ENCODE measurements at places on chromosomes 12 and 14.

GRCh38 chr14:75125617-75126016 lies 1.2 kb downstream of the NEK9 start:
- DNase-seq = peak; percentile 74

- peak; percentile 71 for DNase-seq
Measured at GRCh38 chr14:23727566-23728335, 91.6 kb downstream of the DHRS2 start.

- no peak for DNase-seq
Measured at GRCh38 chr14:105455766-105456660, 18.6 kb upstream of the CRIP2 start.

DNA sequence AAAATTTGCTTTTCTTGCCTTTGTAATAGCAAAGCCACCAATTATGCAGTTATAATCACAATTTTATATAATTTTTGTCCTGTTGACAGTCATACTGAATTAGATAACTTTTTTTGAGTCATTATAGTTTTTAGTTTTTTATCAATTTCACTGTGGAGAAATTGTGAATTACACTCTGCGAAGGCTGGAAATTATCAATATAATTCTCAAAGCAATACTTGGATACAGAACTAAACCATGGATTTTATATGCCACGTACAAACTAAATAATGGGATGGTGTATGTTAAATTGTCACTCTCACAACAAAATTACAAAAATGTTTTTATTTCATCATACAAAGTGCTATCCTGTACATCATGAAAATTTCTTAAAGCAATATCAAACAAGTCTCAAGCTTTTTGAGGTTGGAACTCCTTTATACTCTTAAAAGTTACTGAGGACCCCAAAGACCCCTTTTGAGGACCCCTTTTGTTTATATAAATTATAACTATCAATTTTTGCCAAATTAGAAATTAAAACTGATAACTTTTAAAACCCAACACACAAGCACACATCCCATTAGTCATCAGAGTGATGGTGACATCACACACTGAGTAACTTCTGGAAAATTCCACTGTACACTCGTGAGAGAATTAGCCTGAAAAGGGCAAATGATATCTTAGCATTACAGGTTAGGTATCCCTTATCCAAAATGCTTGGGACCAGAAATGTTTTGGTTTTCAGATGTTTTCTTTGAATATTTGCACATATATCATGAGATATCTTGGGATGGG lies 19.8 kb upstream of the AQP2 start:
- peak; percentile 77 for DNase-seq

- peak; percentile 73 for DNase-seq
Measured at GRCh38 chr12:26701604-26702215, 131.3 kb downstream of the ITPR2 start.

DNA sequence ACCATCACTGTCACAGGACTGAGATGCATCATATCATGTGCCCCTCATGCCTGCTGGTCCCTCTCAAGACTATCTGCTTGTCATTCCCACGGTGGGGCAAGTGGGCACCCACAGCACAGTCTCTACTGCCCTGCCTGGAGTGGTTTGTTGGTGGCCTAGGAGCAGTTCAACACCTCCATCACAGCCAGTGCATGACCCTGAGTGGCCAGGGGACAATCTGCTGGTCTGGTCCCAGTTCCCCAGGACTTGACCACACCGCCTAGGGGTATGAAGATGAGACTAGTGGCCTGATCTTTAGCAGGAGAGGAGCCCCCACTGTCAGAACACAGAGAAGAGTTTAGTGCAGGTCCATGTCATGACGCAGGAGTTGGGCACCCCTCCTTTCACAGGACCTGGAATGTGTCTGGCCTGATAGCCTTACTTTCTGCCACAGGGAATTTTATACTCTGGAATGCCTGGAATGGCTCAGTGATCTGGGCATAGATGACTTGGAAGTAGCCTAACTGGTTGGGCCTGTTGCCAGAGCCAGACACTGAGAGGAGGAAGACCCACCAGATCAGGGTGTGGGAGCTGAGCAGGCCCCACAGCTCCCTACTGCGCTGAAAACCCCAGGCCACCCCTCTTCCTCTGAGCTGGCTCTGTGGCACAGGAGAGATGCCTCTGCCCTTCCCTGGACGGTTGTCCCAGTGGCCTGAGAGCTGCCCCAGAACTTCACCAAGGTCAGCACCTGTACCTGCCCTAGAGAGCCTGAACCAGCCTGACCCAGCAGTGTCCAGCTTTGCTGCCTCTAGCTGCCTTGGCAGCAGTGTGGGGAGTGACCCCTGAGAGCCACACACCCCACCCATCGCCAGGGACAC lies 83.3 kb downstream of the PUS7L start:
- no peak for DNase-seq

- peak; percentile 73 for DNase-seq
Measured at GRCh38 chr14:68975667-68976066, 3.4 kb downstream of the ACTN1 start.

All from ELR (cell line).